ENCODE measurements at places on chromosomes 4 and X.
A peak's percentile ranks its signal among the peaks of the same experiment; 100 is the strongest.

DNA sequence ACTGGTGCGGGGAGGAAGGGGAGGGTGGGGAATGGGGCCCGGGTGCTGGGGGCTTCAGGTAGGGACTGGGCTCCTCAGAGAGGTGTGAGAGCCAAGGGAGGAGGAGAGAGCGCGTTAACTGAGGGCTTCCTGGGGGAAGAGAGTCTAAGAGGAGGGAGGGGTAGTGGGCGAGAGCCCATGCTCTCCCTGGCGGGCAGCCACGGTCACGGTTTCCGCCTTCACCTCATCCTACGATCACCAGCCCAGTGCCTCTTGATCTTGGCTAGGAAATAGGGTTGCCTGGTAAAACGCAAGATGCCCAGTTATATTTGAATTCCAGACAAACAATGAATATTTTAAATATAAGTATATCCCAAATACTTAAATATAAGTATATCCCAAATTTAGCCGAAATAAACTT, 60.8 kb upstream of the GRPEL1 start:
- no peak for DNase-seq

- no peak for DNase-seq
Measured at GRCh38 chr4:132276989-132277388, 872.1 kb upstream of the PCDH10 start.

DNA sequence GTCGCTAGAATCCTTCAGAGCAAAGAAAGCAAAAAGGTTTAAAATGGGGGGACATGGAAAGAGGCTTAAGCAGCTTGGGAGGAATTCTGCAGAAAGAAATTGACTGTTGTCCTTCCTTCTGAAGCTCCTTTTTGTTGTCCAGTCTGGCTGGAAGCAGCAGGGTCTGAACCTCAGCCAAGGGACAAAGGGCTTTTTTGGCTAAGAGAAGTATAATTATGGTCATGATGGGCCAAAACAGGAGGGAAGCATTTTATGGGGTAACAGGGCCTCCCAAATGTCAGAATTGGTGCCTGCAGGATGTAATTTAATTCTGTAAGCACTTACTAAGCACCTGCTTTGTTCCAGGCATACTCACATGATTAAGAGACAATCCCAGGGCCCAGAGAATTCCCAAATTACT, 74.2 kb upstream of the CPEB2 start:
- no peak for DNase-seq

GRCh38 chrX:17831255-17831654, 29.8 kb downstream of the RAI2 start:
- no peak for DNase-seq

DNA sequence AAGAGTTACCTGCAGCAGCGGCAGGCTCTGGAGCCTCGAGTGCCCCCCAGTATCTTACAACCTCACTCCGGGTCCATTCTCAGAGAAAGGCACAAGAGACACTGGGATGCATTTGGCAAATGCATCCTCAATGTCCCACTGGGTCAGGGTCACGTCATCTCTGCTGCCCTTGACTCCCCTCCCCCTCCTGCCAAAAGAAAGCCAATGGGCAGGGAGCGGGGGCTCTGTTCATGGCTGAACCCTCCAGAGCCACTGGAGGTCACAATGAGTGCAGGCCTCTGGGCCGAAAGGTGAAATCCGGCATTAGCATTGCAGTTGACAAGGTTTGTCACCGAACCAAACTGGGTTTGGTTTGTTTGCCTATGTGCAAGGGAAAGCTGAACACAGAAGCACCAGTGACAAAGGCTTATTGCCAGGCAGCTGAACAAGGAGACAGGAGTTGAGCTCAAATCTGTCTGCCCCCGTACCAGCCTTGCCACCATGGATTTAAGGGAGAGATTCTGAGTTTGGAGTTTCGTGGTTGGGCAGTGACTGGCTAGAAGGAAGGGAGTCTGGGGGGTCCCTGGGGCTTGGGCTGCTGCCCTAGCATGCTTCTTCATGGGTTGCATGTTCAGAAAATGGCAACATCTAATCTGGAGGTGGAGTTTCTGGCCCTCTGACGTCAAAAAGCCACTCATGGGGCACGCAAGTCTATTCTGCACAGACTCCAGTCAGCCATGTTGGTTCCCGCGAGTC, 64.3 kb downstream of the HTRA3 start:
- DNase-seq: no peak

DNA sequence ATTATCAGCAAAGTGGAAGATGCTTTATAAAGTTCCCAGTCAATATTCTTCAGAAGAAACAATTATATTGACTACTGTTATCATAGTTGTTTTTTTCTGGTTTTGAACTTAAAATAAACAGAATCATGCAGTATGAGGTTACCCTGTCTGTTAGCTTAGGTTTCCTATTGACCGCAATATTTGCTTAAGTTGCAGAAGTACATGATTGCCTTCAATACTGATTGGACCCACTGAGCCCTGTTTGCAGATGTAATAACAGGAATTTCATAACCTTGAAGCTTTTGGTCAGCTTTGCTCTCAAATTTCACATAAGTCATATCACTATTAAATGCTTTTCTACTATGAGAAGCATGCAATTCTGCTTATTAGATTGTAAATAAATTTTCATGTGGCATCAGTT, 229.1 kb upstream of the FSTL5 start:
- DNase-seq: no peak

- no peak for DNase-seq
Measured at GRCh38 chr4:15575966-15576365, 79.2 kb downstream of the FBXL5 start.

GRCh38 chrX:135625995-135626394, 87.4 kb upstream of the CT45A1 start:
- DNase-seq: no peak

- DNase-seq: no peak
Measured at GRCh38 chr4:153447175-153447905, 18.8 kb upstream of the TMEM131L start.

DNA sequence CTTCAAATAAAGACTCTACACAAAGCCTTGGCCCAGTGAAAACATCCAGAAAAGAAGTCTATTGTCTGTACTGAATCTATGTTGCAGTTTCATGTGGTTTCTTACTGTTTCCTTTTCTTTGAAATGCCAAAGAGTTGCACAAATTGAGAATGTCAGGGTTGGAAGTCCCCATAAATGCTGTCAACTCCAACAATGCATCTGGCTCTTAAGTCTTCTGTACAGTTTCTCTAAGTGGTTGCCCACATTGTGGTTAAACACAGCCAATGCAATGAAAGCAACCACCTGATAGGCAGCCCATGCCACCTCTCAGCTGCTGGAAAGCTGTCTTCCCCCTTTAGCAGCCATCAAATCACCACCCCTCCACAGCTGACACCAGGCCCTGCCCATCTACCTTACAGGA, 67.2 kb upstream of the C1GALT1C1 start:
- DNase-seq: no peak

DNA sequence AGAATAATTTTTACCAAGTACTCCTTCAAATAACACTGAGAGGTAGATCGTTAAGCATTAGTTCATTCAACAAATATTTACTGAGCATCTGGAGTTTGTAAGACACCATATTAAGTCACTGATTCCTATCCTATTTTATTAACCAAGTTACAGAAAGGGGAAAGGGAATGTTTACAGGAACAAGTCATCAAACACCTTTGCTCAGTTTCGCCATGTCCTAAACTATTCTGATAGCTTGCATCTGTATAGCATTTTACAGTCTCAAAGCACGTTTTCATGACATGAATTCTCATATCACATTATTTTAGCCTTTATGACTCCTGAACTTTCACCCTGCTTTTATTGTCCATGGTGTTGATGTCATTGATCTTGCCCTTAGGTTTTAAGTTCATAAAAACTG, 89.2 kb downstream of the AREG start:
- no peak for DNase-seq

GRCh38 chrX:150698981-150699380, 5.8 kb downstream of the MTMR1 start:
- DNase-seq: no peak

- DNase-seq: no peak
Measured at GRCh38 chr4:89334311-89334710, 26.7 kb upstream of the GPRIN3 start.

GRCh38 chr4:41205854-41206460, 8.4 kb downstream of the APBB2 start:
- DNase-seq: no peak

- peak; percentile 15 for DNase-seq
Measured at GRCh38 chr4:8328866-8329559, 59.5 kb downstream of the HTRA3 start.
